Natural killer cell (primary cell): ENCODE measurements at places on chromosomes 5 and 9. TPM values are rescaled to one million over a fixed set of nuclear protein-coding genes. Genes with fewer than 3 reads are reported as not detected.

DNA sequence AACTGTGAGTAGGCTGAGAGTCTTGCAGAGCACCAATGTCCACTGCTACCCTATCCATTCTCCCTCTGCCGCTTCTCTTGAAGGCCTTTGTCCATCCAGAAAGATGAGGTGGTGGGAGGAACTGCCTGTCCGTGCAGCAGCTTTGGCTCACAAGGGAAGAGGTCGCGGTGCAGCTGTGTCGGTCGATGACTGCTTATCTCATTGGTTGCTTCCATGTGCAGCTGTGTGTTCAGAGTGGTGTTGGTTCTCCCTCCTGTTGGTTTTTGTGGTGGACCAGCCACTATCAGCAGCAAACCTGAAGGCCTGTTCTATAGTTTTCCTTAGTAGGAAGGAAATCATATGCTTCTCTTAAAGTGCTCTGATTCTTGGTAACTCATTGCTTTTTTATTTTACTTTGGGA, 40.7 kb downstream of the SPTAN1 start:
- no peak for DNase-seq

GRCh38 chr5:53403758-53404157, 76.7 kb upstream of the FST start:
- no peak for DNase-seq

MEGF10 gene
- not detected for total RNA-seq

GRCh38 chr5:430214-430925, 12.6 kb upstream of the EXOC3 start:
- no peak for DNase-seq

DNA sequence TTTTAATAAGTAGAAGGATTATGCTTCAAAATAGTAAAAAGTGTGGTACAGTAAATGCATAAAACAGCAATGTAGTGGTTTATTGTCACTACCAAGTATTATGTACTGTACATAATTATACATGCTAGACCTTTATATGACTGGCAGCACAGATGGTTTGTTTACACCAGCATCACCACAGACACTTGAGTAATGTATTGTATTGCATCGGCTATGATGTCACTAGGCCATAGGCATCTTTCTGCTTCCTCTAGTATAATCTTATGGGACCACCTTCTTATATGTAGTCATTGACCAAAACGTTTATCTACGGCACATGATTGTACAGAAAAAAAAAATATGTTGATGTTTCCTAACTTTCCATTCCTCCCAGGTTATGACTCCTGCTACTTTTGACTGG, 31.9 kb upstream of the SSBP2 start:
- DNase-seq, result no peak

GRCh38 chr5:112643339-112643971, 94.2 kb upstream of the APC start:
- no peak for DNase-seq

- DNase-seq, result no peak
Measured at GRCh38 chr9:5611321-5612184, 17.4 kb upstream of the RIC1 start.

- no peak for DNase-seq
Measured at GRCh38 chr5:5025098-5025773, 114.9 kb upstream of the ADAMTS16 start.

DNA sequence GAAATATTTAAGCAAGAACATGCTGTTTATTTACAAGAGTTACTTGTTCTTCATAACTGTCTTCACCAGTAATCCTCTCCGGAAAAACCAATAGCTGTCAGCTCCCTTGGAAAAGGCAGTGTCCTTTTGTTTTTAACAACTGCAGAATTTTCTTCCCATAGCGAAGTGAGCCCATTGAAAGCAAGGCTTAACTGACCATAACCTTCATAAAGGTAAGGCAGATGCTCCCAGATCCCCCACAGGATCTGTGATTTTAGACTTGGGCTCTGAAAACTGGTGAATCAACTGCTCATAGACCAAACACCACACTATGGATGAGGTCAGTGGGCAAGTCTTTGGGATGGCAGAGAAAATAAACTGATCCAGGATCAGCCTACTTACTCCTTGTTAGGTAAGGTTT, 155.0 kb downstream of the GLIS3 start:
- DNase-seq, result no peak

GRCh38 chr5:43036856-43037635, 3.1 kb downstream of the ANXA2R start:
- no peak for DNase-seq

- no peak for DNase-seq
Measured at GRCh38 chr9:37511016-37512010, 25.6 kb downstream of the POLR1E start.

DNA sequence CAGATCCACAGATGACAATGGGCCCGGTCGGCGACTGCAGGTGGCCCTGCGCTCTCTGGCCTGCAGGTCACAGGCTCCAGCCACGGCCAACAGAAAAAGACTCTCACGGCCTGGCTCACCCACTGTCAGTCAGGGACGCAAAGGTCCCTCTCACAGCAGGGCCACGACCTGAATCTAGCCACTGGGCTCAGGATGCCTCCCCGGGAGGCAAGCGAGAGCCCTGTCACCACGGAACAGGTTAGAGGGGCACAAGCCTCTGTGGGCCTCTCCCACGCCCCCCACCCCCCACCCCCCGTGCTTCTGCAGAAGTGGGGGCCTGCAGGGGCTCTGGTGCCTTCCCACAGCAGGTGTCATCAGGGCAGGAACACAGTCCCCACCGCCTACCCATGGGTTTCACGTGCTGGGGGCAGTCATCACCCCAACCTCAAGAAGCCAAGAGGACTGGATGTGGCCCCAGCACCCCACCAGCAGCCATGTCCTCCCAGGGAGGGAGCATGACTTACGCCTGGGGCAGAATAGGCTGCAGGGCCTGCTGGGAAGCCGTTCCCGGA, 17.3 kb upstream of the EGFL7 start:
- no peak for DNase-seq

CCDC69 gene
- 181 TPM for total RNA-seq

DNA sequence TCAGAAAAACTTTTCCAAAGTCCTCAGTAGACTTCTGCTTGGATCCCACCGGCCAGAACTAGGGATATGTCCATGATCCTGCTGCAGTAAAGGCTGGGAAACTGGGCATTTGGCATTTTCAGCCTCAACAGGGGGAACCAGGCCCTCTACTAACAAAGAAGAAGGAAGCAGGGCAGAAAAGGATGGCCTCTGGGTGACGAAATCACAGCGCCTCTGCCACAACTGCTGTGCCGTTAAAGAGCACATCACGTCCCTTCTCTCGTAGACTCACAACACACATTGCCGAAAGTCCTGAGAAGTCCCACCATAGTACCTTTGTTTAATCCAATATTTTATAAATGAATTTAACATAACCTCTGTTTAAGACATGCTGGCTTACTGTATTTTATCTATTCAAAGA, 10.4 kb upstream of the AFAP1L1 start:
- no peak for DNase-seq

- DNase-seq, result no peak
Measured at GRCh38 chr9:135224921-135225541, 137.6 kb downstream of the OLFM1 start.

DNA sequence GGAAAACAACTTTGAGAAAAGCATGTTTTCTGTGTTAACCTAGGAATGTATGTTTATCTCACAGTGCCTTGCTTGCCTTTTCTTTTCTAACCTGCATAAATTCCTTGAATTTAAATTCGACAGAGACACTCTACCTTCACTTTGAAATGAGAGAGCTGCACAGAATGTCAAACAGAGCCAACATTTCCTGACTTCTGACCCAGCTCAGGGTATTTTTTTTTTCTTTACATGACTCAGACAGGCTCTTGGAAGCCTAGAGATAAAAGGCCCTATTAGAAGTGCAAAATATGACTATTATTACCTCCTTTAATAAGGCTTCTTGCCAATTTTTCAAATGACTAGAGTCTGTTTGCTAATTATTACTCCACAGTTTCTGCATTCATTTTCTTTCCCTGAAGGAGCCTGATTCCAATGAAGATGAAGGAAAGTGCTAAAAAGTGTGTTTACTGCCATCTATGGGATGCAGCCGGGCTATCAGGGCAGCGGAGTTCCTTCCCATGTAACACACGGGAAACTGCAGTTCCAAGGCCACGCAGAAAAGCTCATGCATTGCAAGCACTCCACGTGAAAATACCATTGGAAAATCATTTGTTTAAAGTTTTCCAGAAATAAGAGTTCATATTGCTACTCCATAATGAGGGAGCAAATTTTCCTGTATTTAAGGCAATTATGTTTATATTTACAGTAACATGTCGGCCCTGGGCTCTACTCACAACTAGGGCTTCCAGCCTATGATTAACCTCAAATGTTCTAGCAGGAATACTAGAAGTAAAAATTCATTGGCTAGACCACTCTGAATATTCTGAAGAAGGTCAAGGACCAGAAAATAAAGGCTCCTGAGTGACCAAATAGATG, 485.6 kb downstream of the ZSWIM6 start:
- DNase-seq, result no peak

DNA sequence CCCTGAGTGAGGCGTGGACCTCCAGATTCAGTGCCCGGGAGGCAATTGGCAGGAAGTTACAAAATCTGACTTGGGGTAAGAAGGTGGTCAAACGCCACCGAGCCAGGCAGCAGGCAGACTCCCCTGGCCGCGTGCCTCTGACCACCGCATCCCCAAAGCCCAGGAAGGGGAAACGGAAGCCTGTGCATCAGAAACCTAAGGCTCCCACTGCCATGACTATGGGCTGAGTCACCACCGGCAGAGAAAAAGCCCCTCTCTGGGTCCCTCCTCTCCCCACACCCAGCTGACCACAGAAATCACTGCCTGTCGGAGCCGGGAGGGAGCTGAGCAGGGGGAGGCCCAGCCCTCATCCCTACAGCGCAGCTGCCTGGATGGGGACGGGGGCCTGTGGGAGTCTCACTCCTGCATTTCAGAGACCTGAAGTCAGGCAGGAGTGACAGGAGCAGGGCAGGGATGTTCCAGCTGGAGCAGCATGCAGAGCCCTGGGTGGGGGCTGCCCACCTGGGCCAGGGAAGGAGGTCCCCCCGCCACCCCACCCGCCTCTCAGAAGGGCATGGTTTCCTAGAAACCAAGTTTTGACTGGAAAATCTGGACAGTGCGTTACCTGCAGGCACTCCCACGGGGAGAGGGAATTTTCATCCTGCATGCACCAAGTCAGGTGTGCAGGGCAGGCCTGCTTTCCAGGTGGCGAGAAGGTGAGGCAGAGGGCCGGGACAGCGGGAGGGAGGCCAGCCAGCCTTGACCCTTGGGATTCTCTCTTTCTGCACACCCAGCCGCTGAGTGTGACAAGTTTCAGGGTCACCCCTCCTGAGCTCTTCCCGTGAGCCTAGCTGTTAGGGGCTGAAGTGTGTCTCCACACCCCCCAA, 68.2 kb downstream of the LRSAM1 start:
- peak; percentile 38 for DNase-seq

- no peak for DNase-seq
Measured at GRCh38 chr9:12462861-12463260, 230.3 kb upstream of the TYRP1 start.

DNA sequence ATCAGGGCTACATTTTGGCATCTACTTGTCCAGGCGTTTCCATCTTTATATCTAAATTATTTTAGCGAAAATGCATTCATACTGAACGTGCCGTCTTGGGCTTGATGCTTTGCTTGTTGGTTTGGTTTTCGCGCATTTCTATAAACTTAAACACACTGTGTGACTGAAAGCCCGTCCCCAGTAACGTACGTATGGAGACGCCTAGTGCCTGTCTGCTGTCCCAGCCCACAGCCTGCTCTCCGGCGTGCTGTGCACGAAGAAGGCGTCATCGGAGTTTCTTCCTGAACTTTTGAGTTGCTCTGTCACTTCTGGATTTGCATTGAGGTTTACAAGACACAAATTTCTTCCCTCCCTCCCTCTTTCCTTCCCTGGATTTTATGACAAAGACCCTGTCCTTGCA, 40.6 kb upstream of the IRX4 start:
- no peak for DNase-seq
